Left ventricle myocardium superior (tissue), 1 donor: ENCODE measurements at places on chromosomes 5 and 9. TPM values are rescaled to one million over a fixed set of nuclear protein-coding genes. Genes with fewer than 3 reads are reported as not detected.
A peak's percentile ranks its signal among the peaks of the same experiment; 100 is the strongest.

DNA sequence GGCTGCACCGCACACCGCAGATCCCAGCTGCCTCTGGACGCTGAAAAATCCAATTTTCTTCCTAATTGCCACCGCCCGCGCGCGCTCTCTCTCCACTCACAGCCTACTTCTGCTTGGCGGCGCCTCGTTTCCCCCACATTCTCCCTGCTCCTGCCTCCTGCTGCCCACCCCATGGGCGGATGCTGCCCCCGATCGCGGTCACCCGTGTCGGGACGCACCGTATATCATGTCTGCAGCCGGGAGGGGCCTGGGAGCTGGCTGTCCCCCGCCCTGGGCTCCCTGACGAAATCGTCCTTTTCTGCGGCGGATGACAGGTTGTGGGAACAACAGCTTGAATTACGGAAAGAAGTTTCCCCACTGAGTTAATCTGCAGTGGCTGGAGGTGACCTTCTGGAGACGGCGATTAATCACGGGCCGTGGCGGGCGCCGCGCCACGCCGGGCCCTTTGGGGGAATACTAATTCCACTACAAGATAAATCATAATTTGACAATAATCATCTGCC lies 36.3 kb upstream of the PSD2 start:
- DNase-seq, result no peak

GRCh38 chr9:4442806-4443205 lies 47.5 kb upstream of the SLC1A1 start:
- DNase-seq, result no peak

GRCh38 chr5:38780945-38781344 lies 64.9 kb upstream of the OSMR start:
- peak; percentile 59 for DNase-seq

DNA sequence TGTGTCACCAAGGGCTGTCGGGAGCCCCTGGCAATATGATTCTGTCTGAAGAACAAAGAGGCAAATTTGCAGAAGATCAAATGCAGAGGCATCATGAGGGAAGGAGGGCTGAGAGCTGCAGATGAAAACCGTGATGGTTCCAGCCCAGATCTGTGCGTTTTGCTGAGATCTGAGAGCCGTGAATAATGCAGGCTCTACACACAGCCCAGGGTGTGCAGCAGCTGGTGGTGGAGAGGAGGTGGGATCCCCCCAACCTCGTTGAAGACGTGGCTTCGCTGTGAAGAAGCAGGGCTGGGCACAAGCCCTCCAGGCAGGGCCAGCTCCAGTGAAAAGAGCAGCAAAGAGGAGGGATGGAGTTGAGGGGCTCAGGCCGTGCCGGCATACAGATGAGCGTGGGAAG lies 75.5 kb downstream of the TSPAN17 start:
- no peak for DNase-seq

DNA sequence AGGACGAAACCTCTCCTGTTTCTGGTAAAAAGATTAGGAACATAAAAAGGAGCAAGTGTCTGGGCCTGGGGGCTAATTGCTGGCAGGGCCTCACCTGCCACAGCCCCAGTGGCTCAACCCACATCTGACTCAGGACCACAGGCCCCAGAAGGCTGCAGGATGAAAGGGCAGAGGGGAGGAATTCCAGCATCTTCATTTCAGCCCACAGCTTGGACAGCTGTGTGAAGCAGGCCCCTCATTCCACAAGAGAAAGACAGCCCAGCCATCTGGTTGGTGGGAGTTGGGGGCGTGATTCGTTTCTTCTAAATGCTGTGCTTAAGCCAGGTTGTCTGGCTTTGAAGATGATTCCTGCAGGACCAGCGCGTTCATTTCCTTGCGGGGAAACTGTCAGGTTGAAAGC lies 29.1 kb downstream of the NKX2-5 start:
- no peak for DNase-seq

- DNase-seq, result no peak
Observed at GRCh38 chr5:56055287-56055686, 60.5 kb upstream of the IL6ST start.

DNA sequence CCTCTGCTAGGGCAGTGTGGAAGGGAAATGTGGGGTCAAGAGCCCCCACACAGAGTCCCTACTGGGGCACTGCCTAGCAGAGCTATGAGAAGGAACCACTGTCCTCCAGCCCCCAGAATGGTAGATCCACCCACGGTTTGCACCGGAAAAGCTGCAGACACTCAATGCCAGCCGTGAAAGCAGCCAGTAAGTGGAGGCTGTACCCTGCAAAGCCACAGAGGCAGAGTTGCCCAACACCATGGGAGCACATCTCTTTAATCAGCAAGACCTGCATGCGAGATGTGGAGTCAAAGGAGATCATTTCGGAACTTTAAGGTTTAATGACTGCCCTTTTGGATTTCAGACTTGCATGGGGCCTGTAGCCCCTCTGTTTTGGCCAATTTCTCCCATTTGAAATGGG lies 52.2 kb downstream of the GKAP1 start:
- no peak for DNase-seq

DNA sequence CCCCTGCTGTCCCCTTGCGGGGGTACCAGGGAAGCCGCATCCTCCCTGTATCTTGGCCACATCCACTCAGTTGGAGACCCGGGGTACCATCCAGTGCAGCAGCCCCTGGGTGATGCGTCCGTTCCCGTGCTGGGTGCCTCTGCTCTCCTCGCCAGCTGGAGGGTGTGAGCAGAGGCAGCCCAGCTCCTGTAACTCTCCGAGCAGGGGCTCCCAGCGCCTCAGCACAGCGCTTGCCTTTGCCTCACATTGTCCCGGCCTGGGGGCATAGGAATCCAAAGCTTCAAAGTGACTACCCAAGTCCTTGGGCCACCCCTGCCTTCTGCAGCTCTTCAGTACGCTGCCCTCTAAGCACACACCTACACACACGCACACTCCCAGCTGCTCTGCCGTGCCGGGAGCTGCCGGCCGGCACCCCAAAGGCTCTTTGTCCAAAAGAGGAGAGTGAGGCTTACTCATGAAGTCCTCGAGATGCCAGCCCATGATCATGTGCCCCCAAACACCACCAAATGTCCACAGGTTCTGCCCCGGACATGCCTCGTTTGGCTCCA lies 733 bp downstream of the ANGPTL2 start:
- DNase-seq, result peak; percentile 54

Gene SLCO6A1
- total RNA-seq, result not detected

Gene SH3RF2
- total RNA-seq, result 350 TPM
